ENCODE measurements at places on chromosomes 11 and 22. TPM values are rescaled to one million over a fixed set of nuclear protein-coding genes. Genes with fewer than 3 reads are reported as not detected.

DNA sequence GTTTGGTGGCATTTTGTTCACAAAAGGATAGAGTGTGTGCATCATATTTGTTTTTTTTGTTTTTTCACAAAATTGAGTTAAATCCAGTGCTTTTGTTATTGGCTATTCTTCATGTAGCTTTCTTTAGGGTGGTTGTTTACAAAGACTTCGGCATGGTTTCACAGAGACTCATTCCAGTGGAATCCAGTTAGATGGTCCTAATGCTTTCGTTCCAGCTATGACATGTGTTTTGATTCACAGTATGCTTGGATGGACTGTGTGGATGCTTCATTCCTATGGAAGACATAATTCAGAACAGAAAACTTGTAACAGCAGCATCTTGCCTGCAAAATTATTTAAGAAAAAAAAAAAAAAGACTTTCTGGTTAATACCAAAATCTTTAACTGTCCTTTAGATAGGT lies 97.9 kb downstream of the PDHX start:
- no peak for DNase-seq

PATE2 gene
- not detected for total RNA-seq

TRIM29 gene
- not detected for total RNA-seq

APBB1 gene
- 29.2 TPM for total RNA-seq

TPBGL gene
- total RNA-seq: not detected

Data from lung microvascular endothelial cell (primary cell).